ENCODE measurements at places on chromosomes 4 and X.

- DNase-seq: no peak
Measured at GRCh38 chr4:80026100-80026499, 46.9 kb downstream of the ANTXR2 start.

- DNase-seq: no peak
Measured at GRCh38 chrX:150088766-150089518, 150.7 kb upstream of the EOLA2 start.

- DNase-seq: peak; percentile 8
Measured at GRCh38 chr4:133147286-133147821, 1.7 kb upstream of the PCDH10 start.

DNA sequence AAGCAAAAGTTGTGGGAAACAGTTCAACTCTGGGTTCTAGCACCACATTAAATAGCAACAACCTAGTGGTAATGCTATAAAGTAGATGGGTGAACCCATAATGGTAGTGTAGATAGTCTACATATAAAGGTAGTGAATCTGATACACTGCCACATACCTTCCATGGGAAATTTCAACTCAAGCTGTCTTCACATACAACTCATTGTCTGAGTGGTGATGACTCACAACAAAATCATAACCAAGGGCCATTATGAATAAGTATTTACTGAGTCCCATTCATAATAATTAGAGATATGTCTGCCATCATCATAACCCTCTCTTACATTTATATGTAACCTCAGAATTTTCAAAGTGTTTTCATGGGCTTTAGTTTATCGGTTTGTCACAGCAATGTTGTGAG, 34.8 kb downstream of the EGF start:
- no peak for DNase-seq

DNA sequence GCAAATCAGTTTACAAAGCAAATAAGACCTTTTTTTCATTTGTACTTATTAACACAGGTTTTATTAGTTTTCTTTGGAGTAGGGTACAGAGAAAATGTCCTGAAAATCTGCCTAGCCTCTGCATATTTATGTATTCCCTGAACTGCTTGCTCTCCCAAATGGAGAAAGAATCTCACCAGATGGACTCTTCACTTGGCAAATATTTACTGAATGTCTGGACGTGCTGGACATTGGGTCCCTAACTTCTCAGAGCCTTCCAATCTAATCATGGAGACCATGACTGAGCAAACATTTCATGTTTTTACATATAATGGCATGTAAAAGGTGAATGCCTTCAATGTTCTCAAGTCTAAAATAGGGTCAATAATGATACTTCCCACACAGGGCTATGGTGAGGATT, 126.0 kb downstream of the CHRDL1 start:
- DNase-seq: no peak

DNA sequence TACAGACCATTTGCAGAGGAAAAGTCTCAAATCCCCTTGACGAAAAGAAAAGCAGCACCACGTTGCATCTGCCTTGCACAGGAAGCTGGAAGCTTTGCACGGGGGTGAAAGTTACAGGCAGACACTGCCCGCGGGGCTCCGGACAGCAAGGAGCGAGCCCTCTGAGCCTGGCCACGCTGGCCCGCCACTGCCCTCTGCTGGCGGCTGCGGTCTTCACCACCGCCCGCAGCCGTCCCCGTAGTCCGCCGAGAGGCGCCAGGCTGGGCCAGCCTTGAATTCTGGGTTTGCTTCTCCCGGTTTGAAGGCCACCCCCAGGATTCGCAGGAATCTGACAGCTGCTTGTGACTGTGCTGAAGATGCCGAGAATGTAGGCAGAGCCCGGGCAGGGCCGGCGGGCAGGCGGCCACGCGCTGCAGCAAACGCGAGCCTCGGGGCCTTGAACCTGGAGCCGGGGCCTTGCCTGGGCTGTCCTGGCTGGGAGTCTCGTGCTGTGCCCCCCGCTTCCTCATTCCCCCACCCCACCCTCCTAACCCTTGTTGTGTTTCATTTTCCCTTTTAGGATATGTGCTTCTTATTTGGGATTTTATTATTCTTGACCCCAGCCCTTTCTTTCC, 49.2 kb downstream of the ENPP6 start:
- peak; percentile 94 for DNase-seq

GRCh38 chr4:140277576-140277975, 95.9 kb upstream of the SCOC start:
- DNase-seq: no peak

DNA sequence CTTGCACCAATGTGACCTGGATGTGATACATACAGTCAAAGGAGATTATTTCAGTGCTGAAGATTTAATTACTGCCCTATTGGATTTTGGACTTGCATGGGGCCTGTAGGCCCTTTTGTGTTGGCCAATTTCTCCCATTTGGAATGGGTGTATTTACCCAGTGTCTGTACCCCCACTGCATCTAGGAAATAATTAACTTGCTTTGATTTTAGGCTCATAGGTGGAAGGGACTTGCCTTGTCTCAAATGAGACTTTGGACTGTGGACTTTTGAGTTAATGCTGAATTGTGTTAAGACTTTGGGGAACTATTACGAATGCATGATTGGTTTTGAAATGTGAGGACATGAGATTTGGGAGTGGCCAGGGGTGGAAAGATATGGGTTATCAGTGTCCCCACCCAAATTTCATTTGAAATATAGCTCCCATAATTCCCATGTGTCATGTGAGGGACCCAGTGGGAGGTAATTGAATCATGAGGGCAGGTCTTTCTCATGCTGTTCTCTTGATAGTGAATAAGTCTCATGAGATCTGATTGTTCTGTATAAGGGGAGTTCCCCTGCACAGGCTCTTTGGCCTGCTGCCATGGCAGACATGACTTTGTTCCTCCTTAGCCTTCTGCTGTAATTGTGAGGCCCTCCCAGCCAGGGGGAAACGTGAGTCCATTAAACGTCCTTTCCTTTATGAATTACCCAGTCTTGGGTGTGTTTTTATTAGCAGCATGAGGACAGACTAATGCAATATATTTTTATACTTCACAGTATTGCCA, 362.2 kb upstream of the SPANXN4 start:
- no peak for DNase-seq

DNA sequence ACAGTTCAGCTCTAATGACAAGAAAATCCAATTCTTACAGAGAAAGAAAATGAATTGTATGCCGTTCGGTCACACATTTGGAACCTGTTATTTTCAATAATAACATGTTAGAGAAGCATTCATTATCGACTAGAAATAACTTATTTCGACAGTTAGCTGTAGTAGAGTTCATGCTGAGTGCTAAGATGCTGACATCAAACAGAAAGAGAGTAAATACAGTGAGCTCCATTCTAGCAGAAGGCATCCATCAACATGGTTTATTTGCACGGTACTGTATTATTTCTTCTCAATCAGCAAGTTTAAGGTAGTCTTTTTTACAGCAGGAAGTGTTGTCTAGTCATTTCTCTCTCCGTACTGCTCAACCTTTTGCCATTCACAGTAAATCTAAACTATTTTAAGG, 732.1 kb downstream of the STIM2 start:
- DNase-seq: no peak

GRCh38 chrX:13571136-13571535, 1.7 kb downstream of the EGFL6 start:
- DNase-seq: no peak

- DNase-seq: no peak
Measured at GRCh38 chr4:113052379-113052951, 3.0 kb downstream of the ANK2 start.

- DNase-seq: peak; percentile 8
Measured at GRCh38 chrX:78455901-78456300, 128.5 kb upstream of the CYSLTR1 start.

DNA sequence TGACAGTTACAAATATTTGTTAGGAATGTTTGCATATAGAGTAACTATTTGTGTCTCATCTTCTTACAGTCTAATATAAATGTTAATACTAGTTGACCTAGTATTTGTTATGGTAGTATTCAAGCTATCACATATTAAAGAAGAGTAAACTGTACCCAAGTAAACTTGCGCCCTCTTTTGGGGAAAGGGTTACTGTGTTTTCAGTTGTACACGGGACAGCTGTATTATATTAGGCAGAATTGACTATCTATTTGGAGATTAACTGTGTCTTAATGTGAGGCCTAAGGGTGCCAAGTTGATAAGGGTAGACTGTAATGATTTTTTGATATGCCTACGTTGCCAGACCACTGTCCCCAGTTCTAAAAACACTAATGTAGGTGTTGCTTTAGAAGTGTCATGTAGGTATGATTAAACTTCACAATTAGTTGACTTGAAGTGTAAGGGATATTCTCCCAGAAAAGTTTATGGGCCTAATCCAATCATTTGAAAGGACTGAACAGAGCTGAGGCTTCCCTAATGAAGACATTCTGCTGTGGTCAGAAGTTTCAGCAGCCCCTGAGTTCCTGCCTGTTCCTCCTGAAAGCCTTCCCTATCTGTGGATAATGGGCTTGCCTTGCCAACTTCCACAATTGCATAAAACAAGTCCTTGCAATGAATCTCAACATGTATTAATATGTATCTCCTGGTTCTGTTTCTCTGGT, 172.8 kb upstream of the CXCL13 start:
- DNase-seq: no peak

GRCh38 chrX:128928636-128929035, 594.7 kb downstream of the SMARCA1 start:
- DNase-seq: no peak

DNA sequence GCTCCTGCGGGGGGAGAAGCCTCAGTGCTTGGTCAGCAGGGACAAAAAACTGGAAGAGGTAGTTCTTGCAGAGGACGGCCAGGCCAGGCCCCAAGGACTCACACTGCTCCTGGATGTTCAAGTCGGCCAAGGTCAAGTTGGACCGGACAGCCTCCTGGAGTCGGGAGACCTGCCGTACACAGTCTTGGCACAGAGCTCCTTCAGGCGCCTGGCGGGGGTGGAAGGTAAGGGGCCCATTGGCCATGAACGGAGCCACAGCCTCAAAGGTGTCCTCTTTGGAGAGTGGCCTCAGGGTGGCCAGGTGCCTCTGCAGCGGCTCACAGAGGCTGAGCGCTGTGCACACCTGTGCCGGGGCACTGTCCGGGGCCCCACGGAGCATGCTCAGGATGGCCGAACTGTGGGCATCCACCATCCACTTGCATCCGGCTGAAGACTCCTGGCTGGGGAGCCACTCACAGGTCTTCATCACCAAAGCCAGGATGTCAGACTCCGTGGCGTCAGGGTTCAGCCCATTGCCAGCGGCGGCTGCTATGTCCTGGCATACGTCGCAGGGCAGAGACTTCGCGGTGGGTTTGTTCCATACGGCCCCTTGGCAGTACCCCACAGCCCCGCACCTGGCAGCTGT, 477 bp downstream of the PSAPL1 start:
- DNase-seq: no peak

DNA sequence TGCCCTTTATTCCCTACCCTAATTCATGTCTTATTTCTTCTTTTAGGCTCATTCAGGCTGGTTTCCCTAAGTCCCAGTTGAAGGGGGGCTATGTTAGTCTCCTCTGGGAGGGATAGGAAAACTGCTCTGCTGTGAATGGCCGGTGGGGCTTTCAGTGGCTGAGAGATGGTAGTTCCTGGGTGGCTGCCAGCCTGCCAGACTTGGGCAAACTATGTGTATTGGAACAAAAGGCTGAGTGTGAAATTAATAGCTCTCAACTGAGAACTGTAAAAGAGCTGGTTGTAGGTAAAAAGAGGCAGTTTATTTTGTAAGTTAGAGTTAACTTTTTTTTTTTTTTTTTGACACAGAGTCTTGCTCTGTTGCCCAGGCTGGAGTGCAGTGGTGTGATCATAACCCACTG, 28.8 kb downstream of the ARHGAP10 start:
- DNase-seq: no peak

DNA sequence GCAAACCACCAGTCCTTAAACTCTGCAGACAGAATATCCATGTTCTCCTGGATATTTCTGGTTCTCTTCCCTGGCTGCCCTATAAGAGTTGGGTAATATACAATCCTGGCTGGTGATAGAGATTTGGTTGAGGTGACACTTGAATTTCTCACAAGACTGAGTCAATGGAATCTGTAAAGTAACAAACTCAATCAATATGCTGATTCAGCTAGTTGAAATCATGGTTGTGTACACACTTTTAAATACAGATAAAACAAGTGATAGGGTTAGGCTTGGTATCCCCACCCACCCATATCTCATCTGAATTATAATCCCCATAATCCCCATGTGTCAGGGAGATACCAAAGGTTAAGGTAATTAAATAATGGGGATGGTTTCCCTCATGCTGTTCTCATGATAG, 349.2 kb upstream of the MAD2L1 start:
- no peak for DNase-seq

- peak; percentile 59 for DNase-seq
Measured at GRCh38 chr4:21802406-21802805, 146.2 kb downstream of the KCNIP4 start.

GRCh38 chrX:137428221-137428661, 137.7 kb upstream of the ZIC3 start:
- peak; percentile 24 for DNase-seq

DNA sequence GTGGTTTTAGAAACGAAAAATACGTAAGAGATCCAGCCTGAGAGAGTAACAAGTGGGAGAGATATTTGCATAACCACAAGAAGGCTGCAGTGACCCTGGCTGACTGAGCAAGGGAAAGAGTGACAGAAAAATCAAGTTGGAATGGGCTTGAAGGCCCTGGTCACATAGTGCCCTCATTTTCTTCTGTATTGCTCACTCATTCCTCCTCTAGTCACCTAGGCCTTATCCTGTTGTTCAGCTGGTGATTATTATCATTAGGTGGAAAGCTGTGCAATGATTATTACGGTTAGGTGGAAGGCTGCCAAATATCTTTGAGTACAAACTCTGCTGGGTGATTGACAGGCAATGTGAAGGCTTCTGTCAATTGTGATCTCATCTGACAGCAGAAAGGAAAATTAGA, 2384.1 kb downstream of the PCDH7 start:
- DNase-seq: no peak

GRCh38 chrX:6021316-6022091, 207.2 kb downstream of the NLGN4X start:
- DNase-seq: peak; percentile 2

GRCh38 chr4:11326021-11326420, 102.7 kb downstream of the HS3ST1 start:
- no peak for DNase-seq

- no peak for DNase-seq
Measured at GRCh38 chr4:991451-992296, 1.5 kb downstream of the SLC26A1 start.

GRCh38 chr4:38620527-38621027, 43.4 kb upstream of the KLF3 start:
- no peak for DNase-seq

DNA sequence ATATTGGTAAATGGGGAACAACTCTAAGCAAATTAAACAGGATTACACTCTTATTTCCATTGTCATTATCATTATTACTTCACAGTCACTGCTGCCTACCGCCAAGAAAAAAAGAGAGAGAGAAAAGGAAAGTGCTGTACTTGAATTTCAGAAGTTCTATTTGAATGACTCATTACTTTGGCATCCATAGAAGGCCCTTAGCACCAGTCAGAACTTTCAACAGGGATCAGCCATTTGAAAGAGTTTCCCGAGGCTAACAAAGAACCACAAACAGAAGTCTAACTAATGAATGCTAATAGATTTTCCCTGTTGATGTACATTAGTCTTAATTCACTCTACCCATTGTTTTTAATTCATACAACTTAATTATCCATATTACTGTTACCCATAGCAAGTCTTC, 116.3 kb downstream of the SHROOM4 start:
- DNase-seq: peak; percentile 58

Data from AG20443 (cell line).